ENCODE measurements at places on chromosomes 16 and 17. TPM values are rescaled to one million over a fixed set of nuclear protein-coding genes. Genes with fewer than 3 reads are reported as not detected.

RNF135 gene
- 41.8 TPM for total RNA-seq

DNA sequence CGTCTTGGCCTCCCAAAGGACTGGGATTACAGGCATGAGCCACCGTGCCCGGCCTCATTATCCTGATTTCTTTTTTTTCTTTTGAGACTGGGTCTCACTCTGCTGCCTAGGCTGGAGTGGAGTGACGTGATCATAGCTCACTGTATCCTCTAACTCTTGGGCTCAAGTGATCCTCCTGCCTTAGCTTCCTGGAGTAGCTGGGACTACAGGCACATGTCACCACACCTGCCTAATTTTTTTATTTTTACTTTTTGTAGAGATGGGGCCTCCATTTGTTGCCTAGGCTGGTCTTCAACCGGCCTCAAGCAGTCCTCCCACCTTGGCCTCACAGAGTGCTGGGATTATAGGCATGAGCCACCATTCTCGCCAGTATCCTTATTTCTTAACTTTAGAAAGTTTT is 3.5 kb downstream of the TENT4B start:
- no peak for DNase-seq

CHD9NB gene
- total RNA-seq, result 0.64 TPM

CA7 gene
- not detected for total RNA-seq

ZNF423 gene
- total RNA-seq, result 0.49 TPM

DNA sequence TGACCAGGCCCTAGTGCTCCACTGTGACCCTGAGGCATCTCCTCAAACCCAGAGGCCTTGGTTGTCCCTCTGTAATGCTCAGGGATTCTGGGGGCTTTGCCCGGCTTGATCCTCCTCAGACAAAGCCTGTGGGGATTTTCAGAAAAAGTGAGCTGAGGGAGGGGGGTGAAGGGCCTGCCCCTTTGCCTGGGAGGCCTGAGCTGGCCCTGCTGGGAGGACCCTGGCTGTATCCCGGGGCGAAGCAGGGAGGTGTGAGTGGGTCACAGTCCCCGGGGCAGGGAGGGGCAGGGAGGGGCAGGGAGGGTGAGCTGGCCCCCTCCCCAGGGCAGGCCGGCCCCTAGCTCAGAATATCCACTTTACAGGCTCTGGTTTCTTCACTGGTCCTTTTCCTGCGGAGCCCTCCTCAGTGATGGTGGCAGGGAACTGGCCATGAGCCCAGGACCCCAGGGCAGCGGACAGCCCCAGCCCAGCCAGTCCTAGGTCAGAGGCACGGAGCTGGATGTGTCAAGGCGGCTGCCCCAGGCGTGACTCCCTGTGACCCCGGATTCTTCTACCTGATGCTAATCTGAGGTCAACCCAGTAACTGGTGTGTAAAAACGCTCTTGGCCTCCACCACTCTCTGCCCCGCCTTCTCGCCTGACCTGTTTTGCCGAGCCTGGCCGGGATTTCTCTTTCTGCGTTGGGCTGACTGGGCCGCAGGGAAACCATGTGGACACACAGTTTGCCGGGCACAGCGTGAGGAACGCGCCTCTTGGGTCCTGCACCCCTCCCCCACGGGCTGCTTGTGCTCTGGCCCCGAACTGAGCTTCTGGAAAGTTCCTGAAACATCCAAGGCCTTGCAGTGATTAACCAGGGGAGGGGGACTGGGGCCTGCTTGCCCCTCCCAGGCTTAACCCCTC is 5.8 kb upstream of the FASN start:
- DNase-seq, result no peak

DNA sequence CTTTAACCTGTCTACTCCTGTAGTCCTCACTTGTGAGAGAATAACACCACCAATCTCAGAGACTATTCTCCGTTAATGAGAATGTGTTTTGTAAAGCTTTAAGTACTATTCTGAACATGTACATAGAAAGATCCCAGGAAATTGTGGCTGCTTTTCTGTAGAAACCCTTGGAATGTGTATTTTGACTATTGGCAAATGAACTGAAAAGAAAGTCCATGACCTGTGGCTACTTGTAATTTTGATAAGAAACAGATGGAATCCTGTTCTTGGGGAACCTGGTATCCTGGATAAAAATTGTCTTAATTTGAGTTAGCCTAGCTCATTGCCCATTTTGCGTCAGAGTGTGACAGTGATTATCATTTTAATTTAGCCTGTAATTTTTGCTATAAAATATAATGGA is 9.1 kb downstream of the CTCF start:
- DNase-seq, result no peak

- DNase-seq, result no peak
These were observed 1.2 kb upstream of the HBA1 start for GRCh38 chr16:175011-175949.

BEAN1 gene
- total RNA-seq, result not detected

DNA sequence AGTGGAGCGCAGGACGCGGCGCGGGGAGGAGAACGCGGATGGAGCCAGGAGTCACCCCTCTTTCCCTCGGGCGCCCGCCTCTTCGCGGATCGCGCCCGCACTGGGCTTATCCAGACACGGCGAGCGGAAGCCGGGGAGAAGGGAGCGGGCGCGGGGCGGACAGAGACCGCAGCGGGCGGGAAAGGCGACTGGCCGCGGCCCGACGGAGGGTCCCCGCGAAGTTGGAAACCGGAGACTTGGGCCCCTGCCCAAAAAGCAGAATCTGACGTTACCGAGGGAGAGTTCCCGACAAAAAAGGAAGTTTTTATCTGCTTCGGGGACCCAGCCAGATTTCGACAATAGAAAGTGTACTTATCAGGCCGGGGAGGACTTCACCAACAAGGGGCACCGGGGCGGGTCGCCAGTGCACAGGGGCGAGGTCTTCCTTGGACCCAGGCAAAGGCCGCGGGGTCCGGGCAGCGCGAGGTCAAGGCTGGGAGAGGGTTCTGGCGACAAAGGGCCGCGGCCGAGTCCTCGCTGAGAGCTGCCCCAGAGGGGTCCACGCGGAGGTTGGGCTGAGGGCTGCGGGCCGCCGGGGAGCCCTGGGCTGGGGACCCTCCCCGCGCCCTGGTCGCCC is 519 bp downstream of the ST6GALNAC2 start:
- DNase-seq, result no peak

GJC1 gene
- total RNA-seq, result 89.4 TPM

DNA sequence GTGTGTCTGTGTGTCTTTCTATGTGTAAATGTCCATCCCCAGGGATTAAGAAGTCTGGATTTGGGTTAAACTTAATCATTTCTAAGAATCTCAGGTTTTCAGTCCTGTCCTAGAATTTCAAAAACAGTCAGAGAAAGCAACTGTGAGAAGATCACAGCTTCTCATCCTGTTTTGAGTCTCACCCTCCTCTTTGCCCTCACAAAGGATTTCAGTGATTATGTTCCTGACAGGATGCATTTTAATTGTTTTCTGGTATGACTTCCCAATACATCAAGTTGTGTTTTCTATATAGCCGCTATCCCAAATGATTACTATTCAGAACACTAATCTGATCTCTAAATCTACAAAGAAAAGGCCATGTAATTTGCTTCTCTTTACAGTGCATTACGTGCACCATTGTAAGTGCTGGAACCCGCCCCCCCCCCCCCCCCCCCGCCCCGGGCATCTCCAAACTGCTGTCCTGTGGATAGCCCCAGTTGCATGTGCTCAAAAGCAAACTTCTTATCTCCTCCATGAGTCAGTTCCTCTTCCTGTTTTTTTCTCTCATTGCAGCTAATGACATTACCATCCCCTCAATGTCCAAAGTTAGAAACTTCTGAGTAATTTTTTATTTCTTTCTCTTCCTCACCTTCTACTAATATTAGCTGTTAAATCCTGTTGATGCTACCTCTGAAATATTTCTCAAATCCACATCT is 73.9 kb downstream of the CDH13 start:
- no peak for DNase-seq

GRCh38 chr16:56781528-56781961 is 51.6 kb downstream of the NUP93 start:
- no peak for DNase-seq

GRCh38 chr16:4193920-4194319 is 48.0 kb downstream of the SRL start:
- DNase-seq, result no peak

Measured in Panc1 (cell line).